ENCODE measurements at places on chromosomes 11 and 22. TPM values are rescaled to one million over a fixed set of nuclear protein-coding genes. Genes with fewer than 3 reads are reported as not detected.

The TYMP gene
- 148 TPM for total RNA-seq

The NLRP14 gene
- under 0.01 TPM for total RNA-seq

The HORMAD2 gene
- not detected for total RNA-seq

The CHRNA10 gene
- 0.34 TPM for total RNA-seq

The BATF2 gene
- total RNA-seq: 0.34 TPM

The CDKN1C gene
- 10.3 TPM for total RNA-seq

The ARHGEF17 gene
- 13.0 TPM for total RNA-seq

The SMIM35 gene
- total RNA-seq: not detected

The NLRX1 gene
- total RNA-seq: 28.9 TPM

The GAS2 gene
- 1.4 TPM for total RNA-seq
